ENCODE measurements at places on chromosomes 5 and 9.
A peak's percentile ranks its signal among the peaks of the same experiment; 100 is the strongest.

DNA sequence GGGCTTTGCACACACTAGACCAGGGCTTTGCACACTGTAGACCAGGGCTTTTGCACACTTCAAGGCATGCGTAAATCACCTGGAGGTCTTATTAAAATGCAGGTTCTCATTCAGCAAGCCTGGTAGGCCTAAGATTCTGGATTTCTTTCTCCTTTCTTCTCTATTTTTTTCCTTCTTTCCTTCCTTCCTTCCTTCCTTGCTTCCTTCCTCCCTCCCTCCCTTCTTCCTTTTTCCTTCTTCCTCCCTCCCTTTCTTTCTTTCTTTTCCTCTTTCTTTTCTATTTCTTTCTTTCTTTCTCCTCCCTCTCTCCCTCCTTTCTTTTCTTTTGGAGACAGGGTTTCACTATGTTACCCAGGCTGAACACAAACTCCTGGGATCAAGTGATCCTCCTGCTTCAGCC lies 24.3 kb upstream of the CNOT6 start:
- no peak for DNase-seq

- DNase-seq = peak; percentile 76
These were observed 452.0 kb upstream of the ZNF608 start for GRCh38 chr5:125198270-125198974.

DNA sequence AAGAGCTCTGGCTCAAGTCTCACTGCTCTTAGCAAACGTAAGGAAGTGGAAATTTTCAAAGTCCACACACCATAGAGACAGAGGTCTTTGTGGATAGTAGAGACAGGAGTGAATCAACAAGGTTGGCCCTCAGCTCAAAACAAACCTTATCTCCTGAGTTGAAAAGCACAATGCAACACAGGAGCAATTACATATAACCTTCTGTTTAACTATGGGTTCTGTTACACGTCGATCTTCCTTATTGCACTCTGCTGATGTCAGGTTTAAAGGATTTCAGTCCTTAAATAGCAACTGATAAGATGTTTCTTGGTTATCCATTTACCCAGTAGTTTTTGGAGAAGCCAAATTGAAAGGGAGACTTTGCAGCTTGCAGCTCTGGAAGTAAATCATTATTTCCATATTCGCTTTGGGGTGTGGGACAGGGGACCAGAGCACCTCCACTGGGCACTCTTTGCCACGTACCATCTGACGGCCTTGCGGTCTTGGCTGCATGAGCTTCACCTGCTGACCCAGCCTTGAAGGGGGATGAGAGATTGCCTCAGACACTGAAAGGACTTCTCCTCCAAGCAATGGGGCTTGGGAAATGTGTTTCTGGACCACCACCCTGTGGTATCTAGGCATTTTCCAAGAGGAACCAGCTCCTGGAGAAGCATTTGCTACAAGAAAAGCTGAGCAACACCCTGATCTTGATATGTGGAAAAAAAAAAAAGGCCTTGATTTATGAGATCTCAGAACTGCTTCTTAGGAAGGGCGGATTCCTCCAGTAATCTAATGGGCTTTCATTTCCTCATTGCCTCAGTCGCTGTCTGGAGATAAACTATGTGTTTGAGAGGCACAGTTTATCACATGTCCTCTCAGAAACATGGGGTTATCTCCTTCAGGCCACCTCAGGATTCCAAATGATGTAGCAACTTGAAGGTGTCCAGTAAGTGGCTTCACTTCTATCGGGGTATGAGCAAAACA lies 56.2 kb upstream of the ZNF622 start:
- no peak for DNase-seq

GRCh38 chr5:179164331-179165311 lies 104.4 kb downstream of the ZNF354C start:
- DNase-seq = no peak

DNA sequence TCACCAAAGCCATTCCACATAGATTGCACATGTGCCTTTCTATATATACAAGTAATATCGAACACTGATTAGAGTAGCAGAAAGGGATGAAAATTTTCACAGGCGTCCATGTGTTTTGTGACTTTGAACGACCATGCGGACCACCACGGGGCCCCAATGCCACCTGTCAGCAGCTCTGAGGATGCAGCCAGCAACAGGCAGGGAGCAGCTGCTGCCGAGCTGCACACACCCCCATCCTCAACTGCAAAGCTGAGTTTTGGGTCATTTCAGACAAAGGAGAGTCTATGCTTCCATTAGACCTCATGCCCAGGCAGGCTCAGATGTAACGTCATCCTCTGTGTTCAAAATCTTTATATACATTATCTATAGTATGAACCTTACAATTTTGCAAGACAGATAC lies 503.8 kb downstream of the IRX1 start:
- no peak for DNase-seq

- peak; percentile 24 for DNase-seq
These were observed 39.3 kb downstream of the NR2F1 start for GRCh38 chr5:93622240-93622885.

- DNase-seq = no peak
These were observed 65.1 kb upstream of the SLC28A3 start for GRCh38 chr9:84405667-84406066.

GRCh38 chr9:77857513-77858259 lies 173.9 kb downstream of the GNAQ start:
- no peak for DNase-seq

DNA sequence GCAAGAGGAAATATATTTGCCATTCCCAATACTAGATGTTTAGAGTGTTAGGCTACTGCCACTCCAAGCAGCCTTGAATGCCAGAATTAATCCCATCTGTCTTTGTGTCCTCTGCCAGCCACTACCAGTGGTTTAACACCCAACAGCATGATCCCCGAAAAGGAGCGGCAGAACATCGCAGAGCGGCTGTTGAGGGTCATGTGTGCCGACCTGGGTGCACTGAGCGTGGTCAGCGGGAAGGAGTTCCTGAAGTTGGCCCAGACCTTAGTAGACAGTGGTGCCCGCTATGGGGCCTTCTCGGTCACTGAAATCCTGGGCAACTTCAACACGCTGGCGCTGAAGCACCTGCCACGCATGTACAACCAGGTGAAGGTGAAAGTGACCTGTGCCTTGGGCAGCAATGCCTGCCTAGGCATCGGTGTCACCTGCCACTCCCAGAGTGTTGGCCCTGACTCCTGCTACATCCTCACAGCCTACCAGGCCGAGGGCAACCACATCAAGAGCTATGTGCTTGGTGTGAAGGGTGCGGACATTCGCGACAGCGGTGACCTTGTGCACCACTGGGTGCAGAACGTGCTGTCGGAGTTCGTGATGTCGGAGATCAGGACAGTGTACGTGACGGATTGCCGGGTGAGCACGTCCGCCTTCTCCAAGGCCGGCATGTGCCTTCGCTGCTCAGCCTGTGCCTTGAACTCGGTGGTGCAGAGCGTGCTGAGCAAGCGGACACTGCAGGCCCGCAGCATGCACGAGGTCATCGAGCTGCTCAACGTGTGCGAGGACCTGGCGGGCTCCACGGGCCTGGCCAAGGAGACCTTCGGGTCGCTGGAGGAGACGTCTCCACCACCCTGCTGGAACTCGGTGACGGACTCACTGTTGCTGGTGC lies 29.3 kb downstream of the AMBP start:
- no peak for DNase-seq

DNA sequence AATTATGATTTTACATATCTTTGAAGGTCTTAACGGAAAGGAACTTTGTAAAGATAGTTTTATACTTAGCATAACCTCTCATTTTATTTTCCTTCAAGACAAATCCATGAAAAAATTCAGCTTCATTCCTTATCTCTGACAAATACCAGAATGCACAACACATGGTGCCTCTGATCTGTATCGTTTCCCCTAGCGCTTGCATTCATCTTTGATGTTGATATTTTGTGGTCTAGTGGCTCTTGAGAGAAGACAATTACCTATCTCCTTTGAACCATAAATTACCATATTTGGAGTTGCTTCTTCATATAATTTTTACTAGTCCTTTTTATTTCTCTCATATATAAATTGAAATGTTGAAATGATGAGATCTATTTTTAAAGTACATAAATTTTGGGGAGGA lies 551.3 kb downstream of the PDE4D start:
- peak; percentile 84 for DNase-seq

GRCh38 chr5:66122379-66123034 lies 21.6 kb upstream of the SREK1 start:
- DNase-seq = no peak

- no peak for DNase-seq
These were observed 63.7 kb downstream of the SHOC1 start for GRCh38 chr9:111730937-111731567.

DNA sequence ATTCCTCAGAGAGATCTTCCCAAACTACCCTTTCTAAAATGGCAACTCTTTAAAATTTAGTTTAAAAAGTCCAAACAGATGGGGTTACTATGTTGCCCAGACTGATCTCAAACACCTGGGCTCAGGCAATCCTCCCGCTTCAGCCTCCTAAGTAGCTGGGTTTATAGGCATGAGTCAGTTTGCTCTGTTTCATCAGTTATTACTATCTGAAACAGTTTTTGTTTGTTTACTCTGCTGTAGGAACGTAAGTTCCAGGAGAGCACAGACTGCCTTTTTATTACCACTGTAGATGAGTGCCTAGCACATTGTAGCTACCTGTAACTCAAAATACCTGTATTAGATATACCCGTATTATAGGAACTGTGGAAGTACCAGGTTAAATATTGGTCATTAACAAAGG lies 89.4 kb downstream of the UHRF2 start:
- DNase-seq = no peak

DNA sequence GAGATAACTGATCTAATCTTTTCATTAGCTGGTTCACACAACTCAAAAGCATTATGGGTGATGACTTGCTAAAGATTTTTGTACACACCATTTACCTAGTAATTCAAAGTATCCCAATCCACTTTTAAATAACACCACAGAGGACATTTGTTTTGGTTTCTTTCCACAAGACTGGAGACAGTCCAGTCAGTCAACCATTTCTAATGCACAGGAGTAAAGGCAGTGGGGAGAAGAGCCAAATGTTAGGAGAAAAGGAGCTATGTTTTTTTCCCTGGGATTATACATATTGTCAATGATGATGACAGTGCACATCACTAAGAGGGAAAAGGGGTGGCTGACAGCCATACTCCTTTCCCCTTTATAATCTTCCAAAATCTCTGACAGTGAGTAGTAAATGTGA lies 240.9 kb downstream of the GABRB2 start:
- no peak for DNase-seq

DNA sequence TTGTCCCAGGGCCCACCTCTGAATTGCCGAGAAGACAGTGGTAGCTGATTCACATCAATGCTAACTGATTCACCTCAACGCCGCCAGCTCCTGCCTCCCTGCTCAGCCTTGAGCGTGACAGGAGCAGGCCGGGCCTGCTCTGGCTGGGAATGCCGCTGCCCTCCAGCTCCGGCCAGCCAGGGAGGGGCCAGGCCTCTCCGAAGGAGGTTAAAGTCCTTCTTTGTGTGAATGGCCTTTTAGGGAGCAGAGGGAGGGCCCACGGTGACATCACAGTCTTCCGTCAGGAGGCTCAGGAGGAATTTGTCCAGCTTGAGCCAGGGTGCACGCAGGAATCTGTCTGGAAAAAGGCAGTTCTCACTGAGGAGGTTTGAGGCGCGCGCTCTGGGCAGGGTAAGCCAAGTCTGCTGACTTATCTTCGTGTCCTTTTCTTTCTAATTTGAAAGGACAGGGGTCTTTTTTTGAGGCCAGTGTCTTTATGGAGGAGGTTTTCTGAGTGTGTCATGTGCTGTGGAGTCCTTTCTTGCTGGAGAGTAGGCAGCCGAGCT lies 82.7 kb downstream of the C9orf152 start:
- no peak for DNase-seq

DNA sequence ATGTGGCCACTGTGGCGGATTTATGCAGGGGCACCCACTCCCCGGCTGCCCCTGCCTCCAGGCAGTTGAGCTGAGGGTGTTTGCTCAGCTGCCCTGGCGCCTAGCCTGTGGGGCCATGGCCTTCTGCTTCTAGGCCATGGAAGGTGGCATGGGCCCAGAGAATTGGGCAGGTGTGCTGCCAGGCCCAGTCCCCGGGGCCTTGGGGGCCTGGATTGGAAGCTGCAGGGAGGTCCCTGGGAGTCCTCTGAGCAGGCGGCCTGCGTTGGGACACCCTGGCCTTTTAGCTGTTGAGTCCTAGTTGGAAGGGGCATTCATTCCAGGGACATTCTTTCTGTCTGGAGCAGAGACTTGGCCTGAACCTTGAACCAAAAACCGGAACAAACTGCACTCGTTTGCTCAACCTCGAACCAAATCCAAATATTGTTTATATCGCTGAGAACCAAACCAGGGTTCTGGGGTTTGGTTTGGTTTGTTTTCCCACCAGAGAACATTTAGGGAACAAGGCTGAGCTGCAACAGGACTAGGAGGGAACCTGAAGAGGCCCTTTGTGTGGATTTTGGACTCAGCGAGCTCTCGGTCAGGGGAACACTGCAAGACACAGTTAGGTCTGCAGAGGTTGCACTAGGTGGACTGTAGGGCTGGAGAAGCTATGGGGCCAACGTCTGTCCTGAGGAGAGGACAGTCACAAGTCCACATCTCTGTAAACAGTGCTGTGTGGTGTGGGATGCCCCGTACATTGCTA lies 116.8 kb downstream of the BOD1 start:
- DNase-seq = peak; percentile 39

- DNase-seq = no peak
These were observed 182.2 kb upstream of the TARS1 start for GRCh38 chr5:33258553-33258952.

GRCh38 chr9:131591845-131592208 lies 46.5 kb downstream of the PRRT1B start:
- DNase-seq = no peak

GRCh38 chr9:4850603-4851310 lies 58.0 kb downstream of the RCL1 start:
- DNase-seq = no peak

GRCh38 chr5:135481387-135481786 lies 29.2 kb upstream of the TIFAB start:
- DNase-seq = no peak

GRCh38 chr5:139262742-139263445 lies 30.6 kb upstream of the MATR3 start:
- DNase-seq = peak; percentile 62

DNA sequence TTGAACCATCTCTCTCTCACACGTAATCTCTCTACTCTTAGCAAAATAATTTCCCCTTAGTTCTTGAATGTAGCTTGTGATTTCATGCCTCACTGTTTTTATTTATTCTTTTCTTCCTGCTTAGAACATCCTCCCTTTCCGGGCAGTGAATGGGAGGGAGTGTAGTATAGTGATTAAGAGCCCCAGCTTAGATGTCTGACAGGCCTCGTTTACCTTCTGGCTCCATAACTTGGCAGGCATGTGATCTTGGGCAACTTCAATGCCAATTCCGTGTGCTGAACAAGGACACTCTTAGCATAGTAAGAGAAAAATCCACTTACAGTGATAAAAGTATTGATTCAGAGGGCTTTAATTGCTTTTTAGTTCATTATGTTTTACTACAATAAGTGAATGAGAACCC lies 96.3 kb upstream of the TNPO1 start:
- no peak for DNase-seq

- no peak for DNase-seq
These were observed 1635.4 kb upstream of the C9orf72 start for GRCh38 chr9:29208670-29209069.

DNA sequence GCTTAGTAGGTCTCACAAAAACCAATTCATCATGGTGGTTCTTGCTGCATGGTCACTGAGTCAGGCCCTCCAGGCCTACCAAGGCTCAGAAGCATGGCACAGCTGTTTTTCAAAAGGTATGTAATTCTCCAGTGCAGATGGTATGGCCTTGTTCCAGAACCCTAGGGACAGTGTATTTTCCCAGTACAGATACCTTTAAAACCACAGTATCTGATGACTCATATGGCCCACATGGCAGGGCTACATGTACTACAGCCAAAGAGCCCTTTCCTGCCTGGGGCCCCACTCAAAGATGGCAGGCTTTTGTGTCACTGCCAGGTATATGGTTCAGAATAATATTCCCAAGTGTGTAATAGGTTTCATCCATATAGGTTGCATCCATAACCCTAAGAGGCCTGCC lies 16.5 kb downstream of the CSF2 start:
- no peak for DNase-seq

Measured in NCI-H2029 treated with DMSO at 0.1 percent for 48 hours (cell line).